ENCODE measurements at places on chromosomes 7 and 10.

DNA sequence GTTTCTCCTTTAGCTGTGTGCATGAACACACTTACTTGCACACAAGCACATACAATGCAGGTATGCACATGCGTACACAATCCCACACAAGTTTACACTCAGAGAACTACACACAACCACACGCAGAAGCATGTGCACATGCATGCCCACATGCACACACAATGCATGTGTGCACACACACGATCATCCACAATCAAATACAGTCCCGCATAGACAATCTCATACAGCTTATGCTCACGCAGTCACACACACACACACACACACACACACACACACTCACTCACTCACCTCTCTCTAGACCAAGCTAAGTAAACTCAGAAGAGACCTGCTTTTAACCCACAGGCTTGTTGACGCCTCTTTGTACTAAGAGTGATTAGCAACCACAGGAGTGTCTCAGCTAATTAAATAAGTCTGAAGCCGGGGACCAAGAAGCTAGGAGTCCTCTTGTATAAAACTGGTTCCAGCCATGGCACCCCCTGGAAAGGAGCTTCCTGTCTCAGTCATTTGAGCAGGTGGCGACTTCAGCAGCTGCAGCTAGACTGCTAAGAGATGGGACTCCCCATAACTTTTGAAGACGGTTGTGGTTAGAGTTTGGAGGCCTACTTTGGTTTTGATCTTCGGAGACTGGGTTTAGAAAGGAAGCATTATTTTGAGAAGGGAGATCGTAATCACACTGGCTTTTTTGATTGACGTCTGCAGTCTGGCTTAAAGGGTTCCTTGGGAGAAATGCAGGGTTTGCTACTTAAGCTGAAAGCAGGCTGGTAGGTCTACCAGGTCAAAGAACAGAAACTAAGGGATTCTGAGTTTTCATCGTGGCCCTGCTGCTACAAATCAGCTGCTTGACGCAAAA lies 82.3 kb upstream of the ADRB1 start:
- no peak for DNase-seq

GRCh38 chr10:14578060-14578952 lies 196.4 kb downstream of the FAM107B start:
- no peak for DNase-seq

- DNase-seq = no peak
Measured at GRCh38 chr10:70595566-70596016, 7.0 kb downstream of the PRF1 start.

GRCh38 chr7:84912993-84913635 lies 273.7 kb downstream of the SEMA3D start:
- DNase-seq = no peak

DNA sequence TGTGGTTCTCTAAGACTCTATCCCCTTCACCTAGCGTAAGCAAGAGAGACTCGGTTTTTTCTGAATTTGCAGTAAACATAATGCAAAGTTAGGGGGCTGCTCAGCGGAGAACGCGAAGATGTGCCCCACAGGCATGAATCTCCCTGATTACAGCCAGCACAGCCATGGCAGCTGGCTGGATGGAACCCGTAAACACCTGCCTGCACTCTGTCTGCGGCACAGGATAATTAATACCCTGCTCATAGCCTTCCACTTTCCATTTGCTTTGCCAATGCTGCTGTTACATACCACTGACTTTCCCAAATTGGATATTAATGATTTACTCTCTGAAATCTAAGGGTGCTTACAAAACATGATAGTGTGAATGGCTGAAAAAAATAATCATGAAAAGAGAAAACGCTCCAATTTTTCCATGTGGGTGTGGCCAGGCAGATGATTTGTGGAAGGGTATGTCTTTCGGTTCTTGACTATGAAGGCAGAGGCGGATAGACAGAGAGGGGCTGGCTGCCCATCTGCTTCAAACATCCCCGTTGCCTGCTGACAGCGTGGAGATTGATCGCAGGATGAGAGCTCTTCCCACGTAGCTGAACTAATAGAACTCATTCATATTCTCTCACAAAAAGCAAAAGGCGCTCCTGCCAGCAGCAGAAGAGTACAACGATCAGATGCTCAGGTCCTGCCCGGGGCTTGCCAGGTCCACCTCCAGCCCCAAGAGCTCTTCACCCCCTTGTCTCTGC lies 193.2 kb upstream of the GHITM start:
- no peak for DNase-seq

DNA sequence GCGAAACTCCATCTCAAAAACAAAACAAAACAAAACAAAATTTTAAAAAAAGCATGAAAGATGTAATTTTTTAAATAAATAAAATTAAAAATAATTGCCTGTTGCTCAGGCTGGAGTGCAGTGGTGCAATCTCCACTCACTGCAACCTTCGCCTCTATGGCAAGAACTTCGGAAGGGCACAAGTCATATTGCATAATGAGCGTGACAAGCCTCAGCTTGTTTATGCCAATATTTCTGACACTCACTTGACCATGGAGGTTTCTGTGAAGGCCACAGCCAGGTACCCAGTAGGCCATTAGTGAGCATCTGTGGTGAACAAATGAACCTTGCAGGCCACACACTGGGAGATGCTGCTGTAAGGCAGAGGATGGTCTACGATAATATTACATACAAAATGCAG lies 106.1 kb upstream of the KMT2C start:
- no peak for DNase-seq

DNA sequence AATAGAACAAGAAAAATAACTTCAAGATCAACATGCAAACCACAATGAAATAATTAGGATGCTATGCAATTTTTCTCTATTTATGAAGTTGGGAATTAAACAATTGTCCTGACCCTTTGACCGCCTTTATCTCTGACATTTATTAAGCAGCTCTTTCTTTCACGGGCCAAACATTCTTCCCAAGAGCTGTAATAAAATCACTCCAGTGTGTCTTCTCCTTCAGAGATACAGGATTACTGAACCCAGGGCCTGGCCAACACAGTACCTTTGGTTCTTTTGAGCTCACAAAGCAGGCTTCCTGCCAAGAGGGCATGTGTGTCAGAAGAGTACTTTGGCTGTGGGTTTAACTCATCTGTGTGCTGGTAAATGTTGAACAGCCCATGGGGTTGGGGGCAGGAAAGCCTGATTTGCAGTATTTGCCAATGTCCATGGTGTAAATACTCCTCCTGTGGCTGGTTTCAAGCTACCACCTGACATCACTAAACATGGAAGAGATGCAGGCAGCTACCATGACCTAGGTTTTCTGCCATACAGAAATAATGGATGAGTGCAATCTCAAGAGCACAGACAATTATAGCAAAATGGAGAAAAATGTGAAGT lies 121.7 kb downstream of the FANK1 start:
- peak; percentile 22 for DNase-seq

GRCh38 chr7:130070861-130071622 lies 708 bp downstream of the KLHDC10 start:
- DNase-seq = no peak

DNA sequence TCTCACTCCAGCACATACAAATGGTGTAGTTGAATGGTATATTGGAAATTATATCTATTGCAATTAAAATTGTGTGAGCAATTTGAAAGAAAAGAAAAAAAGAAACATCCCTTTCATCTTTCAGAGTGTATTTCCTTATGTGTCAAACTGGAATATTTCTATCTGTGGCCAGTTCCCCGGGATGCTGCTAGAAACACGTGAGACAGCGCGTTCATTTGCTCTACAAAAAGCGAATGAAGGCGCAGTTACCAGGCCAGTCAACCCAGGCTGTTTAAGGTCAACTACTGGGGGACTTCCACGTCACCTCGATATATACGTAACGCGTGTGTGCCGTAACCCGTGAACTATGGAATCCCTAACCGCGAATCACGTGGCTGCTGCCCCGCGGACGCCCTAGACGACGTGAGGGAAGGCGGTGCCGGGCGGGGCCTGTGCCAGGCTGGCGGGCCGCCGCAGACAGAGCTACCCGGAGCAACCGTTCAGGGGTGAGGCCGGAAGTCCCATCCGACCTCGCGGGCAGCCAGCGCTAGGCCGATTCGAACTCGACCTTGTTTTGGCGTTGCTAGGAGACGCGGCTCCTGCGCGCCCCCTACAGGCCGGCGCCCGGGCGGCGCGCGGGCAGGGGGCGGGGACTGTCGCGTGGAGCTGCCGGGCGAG lies 1.1 kb upstream of the ARL4A start:
- DNase-seq = peak; percentile 84

- no peak for DNase-seq
Measured at GRCh38 chr7:13476881-13477444, 512.5 kb downstream of the ETV1 start.

DNA sequence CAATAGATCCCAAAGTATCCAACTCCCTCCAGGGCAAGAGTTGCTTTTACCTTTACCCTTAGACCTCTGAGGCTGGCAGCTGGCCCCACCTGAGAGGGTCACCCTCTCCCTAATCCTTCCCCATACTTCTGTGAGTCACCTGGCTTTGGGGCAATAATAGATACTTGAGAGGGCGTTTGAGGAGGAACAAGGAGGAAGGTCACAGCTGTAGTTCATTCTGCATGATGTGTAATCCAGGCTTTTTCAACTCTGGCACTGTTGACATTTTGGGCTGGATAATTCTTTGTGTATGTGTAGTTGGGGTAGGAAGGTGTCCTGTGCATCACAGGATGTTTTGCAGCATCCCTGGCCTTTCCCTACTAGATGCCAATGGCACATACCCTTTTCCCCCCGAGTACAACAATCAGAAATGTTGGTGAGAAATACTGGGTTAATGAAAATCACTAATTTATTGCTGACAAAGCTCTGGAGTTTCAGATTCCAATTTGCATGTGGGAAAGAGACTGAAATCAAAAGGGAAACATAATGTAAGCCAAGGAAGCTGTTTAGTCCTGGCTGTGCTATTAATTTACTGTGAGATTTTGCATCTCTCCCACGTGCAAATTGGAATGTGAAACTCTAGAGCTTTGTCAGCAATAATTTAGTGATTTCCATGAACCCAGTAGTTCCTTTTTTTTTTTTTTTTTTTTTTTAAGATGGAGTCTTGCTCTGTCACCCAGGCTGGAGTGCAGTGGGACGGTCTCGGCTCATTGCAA lies 3.6 kb downstream of the BLVRA start:
- no peak for DNase-seq

GRCh38 chr10:28326516-28327490 lies 23.9 kb upstream of the MPP7 start:
- peak; percentile 53 for DNase-seq

- DNase-seq = peak; percentile 65
Measured at GRCh38 chr7:30920584-30921539, 9.2 kb downstream of the AQP1 start.

DNA sequence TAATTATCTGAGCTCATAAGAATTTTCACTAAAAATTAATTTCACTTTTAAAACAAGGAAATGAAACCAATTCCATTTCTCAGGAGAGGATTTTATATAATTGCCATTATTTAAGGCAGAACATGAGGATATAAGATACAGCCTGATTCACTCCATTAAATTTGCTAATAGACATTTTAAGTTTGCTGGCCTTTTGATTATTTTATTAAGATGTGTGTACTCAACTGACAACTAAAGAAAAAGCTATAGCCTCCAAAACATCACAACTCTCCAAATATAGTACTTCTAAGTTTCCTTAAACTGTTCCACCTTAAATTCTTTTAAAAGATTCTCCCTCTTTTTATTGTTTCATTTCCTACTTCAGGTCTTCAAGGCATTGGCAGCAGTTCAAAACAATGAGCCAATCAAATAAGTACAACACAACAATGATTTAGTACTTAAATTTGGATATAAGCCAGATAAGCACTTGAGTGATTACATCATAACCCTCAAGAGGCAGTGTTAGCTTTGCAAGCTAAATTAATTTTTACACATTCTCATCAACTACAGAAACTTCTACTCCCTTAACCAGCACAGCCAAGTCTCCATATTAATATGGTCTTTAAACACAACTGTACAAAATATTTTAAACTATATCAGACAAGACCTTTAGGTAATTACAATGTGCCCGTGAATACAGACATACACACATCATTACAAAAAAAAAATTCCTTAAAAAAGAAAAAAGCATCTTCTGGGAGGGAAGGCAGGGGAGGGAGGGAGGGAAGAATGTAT lies 121.8 kb downstream of the KMT2C start:
- peak; percentile 86 for DNase-seq

DNA sequence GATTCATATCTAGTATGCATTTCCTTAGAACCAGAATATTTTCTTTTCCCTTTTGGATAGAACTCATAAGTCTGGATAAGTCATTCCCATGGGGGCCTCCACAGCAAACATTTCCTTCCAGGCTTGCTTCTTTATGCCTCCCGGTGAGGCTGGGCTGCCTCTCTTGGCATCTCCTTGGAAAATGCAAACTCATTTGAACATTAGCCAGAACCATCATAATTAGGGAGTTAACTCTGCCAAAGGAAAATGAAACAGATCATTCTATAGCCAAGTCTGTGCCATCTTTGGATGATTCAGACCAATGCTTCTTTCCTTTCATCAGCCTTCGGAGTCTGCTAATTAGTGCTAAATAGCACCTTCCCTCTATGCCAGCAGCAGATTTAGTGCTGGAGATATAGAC lies 81.1 kb downstream of the PLPP4 start:
- no peak for DNase-seq

DNA sequence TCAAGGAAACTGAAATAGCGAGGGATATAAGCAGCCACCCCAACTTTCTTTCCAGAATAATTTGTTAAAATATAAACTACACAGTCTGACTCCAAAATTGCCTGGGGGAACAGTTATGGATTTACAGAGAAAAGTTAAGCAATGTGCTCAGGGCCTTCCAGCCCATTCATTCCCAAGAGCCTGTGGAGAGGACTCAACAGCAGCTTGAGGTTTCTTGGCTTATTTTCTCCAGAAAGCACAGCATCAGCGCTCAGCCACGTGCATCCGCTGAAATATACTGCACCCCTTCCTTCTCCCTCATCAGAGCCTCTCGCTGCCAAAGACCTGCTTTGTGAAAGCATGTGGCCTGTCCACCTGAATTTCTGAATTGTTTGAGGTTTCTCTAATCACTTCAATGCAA lies 375.2 kb upstream of the VWC2 start:
- no peak for DNase-seq

- peak; percentile 59 for DNase-seq
Measured at GRCh38 chr10:117677890-117678500, 135.4 kb downstream of the EMX2 start.

DNA sequence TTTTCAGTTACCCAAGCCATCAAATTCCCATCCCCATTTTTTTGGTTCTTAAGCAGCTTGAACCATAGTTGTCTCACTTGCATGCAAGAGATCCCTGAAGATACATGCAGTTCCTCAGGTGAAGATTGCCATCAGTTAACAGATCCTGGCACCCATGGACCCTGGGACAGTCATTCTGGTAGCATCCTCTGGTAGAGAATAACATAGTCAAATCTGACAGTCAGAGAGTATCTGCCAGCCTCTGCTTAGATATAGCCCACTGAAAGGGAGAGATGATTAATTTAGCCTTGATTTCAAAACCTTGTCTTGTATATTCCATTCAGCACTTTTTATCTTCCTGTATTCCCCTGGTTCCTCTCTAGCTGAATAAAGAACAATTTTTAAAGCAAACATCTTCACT lies 280.4 kb downstream of the KCNMA1 start:
- DNase-seq = no peak

GRCh38 chr7:101386558-101387231 lies 24.0 kb downstream of the COL26A1 start:
- peak; percentile 65 for DNase-seq

GRCh38 chr10:73244866-73245477 lies 2.1 kb downstream of the DNAJC9 start:
- no peak for DNase-seq

GRCh38 chr7:120108376-120108775 lies 164.6 kb upstream of the KCND2 start:
- DNase-seq = no peak

Measured in fibroblast of skin of right quadriceps (primary cell).